ENCODE measurements at places on chromosomes 3 and 15.

GRCh38 chr3:25531971-25532370 lies 103.9 kb downstream of the RARB start:
- no peak for DNase-seq

- no peak for DNase-seq
Measured at GRCh38 chr15:80605591-80606150, 89.4 kb upstream of the ABHD17C start.

- no peak for DNase-seq
Measured at GRCh38 chr3:171900446-171900845, 57.3 kb downstream of the TMEM212 start.

GRCh38 chr3:189637750-189638149 lies 6.6 kb downstream of the TP63 start:
- DNase-seq, result no peak

- no peak for DNase-seq
Measured at GRCh38 chr15:74542166-74543042, 1.4 kb downstream of the ARID3B start.

- DNase-seq, result no peak
Measured at GRCh38 chr3:44098656-44099415, 142.8 kb upstream of the TOPAZ1 start.

DNA sequence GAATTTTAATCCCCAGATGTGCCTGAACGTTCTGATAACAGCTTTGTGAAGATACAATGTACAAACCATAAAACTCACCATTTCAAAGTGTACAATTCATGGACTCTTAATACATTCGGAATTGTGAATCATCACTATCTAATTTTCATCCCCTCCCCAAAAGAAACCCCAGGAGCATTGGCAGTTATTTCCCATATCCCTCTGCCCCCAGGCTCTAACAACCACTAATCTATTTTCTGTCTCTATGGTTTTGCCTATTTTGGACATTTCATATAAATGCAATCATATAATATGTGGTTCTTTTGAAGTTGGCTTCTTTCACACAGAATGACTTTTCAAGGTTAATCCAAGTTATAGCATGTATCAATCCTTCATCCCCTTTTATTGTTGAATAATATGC lies 25.3 kb downstream of the PRICKLE2 start:
- no peak for DNase-seq

DNA sequence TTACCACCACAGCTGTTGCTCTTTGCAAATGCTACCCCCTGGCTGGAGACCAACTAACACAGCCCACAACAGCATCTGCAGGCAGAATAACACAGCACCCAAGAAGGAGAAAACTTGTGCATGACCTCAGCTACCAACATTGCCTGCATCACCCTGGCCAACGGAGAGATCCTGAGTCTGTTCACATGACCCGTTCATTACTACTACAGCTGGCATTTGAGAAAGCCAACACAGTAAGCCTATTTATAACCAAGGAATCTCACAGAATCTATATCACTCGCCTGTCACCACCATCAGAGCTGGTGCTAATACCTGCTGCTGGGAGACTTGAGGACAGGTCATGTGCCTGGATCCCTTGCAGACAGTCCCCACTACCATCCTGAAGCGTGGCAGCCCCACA lies 215.2 kb downstream of the POLQ start:
- DNase-seq, result no peak

GRCh38 chr3:64190517-64191515 lies 34.5 kb downstream of the PRICKLE2 start:
- DNase-seq, result peak; percentile 86

DNA sequence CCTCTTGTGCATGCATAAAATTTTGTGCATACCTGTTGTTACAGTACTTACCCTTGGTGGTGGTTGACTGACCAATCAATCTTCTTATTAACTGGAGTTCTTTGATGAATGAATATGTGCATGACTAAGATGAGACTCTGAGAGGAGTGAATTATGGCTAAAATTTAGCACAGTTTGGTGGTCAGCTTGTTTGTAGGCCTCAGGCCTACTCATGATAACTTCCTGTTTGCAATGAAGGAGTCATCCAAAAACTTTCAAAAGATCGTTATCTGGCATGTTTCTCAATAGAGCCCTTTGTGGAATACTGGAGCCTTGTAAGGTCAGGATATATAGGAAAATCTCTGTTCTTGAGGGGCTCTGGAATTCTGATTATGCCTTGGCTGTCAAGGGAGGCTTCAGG lies 66.5 kb downstream of the LEKR1 start:
- peak; percentile 2 for DNase-seq

DNA sequence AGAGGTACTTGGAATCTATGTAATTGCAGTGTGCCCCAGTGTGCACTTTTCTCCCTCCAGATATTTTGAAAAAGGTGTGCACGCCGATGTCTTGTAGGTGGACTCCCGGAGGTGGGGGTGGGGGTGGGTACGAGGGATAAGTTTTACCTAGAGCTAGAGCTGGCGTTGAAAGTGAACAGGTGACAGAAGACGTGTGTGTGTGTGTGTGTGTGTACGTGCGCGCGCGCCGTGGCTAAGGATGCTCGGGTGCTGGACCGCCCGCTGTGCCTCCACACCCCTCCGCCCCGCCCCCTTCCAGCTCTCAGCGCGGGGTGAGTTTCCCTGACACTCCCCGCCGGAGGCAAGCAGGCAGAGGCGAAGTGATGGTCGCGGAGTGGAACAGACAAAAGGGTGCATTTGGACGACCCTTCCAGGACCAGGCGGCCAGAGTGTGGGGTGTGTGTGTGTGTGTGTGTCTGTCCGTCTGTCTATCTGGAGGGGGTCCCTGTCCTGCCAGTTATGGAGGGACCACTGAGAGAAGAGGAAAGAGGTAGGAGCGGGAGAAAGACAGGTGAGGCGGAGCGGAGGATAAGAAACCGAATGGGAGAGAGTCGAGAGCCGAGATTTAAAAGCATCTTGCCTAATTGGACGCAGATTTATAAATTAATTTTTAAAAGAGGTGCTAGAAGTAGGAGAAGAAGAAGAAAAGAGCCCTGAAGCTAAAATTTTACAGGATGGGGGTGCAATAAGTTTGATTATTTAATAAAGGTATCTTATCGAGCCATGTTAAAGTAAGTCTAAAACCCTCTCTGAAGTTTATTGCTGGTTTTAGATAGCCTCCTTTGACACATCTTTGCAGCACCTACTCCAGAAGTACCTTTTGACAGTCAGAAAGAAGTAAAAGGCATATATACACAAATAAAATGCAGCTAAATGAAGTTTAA lies 335.8 kb upstream of the THRB start:
- DNase-seq, result no peak

- no peak for DNase-seq
Measured at GRCh38 chr3:38131621-38132369, 5.1 kb downstream of the ACAA1 start.

- no peak for DNase-seq
Measured at GRCh38 chr3:46019707-46020106, 7.6 kb downstream of the XCR1 start.

DNA sequence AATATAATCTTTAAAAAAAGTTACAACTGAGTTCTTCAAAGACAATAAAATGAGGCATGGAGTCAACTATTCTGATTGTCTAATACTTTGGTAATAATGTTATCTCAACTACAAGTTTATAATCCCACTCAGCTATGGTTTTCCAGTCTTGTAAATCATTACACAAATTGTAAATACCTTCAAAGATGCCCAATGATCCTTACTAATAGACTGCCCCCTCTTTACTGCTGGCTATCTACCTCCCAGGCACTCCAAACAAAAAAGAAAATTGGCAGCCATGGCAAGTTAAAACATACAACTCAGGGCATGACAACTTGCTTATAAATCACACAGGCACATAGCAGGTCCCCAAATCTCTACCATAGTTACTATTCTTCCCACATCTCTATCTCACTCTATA lies 58.5 kb downstream of the ZNF280D start:
- no peak for DNase-seq

DNA sequence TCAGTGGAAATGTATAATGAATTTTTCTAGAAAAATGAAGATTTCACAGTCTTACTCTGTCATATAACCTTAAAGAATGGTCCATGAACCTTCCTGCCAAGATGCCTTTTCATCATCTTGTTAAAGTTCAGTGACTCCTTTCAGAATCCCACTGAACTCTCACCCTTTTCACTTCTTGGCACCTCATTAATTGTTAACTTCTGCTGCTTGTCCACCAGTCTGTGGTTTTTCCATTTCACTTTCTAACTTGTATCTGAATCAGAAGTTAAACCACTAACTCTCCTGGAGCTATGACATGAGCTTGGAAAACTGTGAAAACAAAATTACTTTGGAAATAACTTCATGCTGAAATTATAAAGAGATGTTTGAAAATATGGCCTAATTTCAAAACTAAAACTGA lies 281.2 kb upstream of the ALCAM start:
- DNase-seq, result no peak

DNA sequence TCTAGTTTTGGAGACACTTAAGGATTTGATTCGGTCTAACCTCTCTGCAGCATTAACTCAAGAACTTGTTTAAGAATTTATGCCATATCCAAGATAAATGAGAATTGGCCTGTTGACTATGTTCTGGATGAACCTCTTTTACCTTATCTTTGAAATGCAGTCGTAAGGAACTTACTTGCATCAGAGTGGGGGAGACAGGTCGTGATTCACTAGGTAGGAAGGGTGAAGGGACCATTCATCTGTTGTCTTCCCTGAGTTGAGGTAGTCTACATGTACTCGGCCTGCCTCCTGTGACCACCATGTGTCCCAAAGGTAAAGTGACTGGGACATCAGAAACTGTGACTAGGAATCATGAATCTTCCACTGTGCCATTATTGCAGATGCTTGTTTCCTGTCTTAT lies 248.0 kb upstream of the P2RY1 start:
- DNase-seq, result no peak

GRCh38 chr15:67066959-67067853 lies 1.8 kb downstream of the SMAD3 start:
- no peak for DNase-seq

GRCh38 chr3:176920766-176921160 lies 276.5 kb downstream of the TBL1XR1 start:
- no peak for DNase-seq

DNA sequence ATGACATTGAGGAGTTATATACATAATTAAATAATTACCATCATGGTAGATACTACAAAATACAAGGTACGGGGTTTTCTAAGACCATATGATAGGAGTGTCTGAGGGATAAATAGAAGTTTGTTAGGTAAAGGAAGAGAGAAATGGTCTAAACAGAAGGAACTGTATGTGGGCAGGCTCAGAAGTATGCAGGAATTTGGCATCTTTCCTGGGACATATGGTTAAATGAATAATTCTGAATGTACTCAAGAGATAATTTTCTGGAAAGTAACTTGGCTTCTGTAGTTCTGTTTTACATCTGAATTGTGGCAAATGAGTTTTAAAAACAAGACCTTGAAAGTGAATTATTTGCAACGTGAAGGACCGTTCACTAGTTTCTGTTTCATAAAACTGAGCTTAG lies 17.5 kb downstream of the LMCD1 start:
- DNase-seq, result peak; percentile 73

DNA sequence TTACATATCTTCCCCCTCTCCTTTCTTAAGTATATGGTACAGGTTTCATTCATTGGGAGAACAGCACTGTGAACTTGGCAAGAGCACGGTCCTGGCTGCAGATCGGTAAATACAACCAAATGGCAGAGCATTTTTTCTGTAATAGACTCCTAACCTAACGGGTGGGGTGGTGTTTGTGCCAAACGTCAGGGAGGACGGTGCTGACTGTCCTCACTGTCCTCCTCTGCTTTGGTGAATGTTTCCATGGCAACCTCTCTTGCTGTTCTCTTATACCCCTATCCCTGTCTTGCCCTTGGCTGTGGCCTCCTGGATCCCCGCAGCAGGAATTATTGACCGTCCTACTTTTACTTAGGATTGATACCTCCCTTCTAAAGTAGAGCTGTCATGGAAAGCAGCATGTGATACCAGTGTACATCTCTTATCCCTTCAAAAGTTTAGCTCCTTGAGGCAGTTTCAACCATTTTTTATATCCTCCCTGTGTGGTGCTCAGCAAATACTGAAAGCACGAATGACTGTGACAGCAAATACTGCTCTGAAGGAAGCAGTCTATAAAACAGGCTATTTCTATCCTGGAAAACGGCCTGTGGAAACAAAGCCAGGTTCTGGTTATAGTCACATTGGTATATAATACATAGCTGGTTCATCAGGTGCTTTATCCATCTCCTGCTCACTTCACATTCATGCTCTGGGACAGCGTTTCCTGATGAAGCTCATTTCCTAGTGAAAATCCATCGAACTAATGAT lies 275.4 kb upstream of the C2CD4B start:
- DNase-seq, result no peak

DNA sequence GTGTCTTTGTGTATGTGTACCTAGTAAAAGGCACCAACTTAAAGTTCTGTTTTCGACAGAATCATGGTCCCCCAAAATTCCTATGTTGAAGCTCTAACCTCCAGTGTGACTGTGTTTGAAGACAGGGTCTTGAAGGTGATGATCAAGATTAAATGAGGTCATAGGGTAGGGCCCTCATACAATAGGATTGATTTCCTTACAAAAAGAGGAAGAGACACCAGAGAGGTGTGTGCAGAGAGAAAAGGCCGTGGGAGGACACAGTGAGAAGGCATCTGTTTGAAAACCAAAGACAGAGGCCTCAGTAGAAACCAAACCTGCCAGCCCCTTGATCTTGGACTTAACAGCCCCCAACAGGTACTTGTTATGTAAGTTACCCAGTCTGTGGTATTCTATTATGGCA lies 52.0 kb upstream of the CORO2B start:
- DNase-seq, result no peak

GRCh38 chr15:90957031-90957790 lies 2.5 kb downstream of the RCCD1 start:
- no peak for DNase-seq

DNA sequence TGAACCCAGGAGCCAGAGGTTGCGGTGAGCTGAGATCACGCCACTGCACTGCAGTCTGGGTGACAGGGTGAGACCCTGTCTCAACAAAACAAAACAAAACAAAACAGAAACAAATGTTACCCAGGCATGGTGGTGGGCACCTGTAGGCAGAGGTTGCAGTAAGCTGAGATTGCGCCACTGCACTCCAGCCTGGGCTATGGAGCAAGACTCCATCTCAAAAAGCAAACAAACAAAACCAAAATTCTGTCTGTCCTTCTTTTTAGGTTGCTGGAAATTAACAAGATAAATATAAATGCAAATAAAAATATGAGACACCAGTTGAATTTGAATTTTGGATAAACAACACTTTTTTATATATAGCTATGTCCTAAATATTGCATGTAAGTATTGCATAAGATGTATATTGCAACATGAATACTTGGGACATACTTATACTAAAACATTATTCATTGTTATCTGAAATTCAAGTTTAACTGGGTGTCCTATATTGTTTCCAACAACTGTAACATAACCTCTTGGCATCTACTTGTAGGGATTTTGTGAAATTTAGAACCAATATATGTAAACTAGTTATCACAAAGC lies 4.7 kb upstream of the CEP97 start:
- no peak for DNase-seq

Measured in skeletal muscle cell (primary cell).